Stimulated activated CD4-positive, alpha-beta T cell treated with anti-CD3 and anti-CD28 coated beads, Interleukin-1b, Interleukin-23, amount 100 ng/mL, for 1 hour (primary cell): ENCODE measurements at places on chromosomes 1 and 21.

DNA sequence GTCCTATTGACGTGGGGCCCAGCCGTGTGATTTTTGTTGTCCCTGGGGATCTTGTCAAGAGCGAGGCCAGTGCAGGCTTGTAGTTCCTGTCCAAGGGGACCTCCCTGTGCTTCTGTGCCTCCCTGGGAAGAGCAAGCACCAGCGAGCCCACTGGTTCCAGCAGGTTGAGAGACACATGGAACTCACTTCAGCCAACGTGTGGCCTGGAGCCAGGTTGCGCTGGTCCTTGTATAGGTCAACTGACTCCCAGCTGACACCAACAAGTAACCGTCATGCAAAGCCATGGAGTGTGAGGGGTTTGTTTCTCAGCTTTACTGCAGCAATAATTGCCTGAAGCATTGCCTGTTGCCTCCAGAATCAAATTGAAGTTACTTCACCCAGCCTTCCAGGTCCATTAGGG is 63.0 kb downstream of the DISP3 start:
- DNase-seq, result no peak

GRCh38 chr21:32309906-32310460 is 11.3 kb downstream of the MRAP start:
- no peak for DNase-seq

- DNase-seq, result no peak
Observed at GRCh38 chr1:116292929-116293725, 79.9 kb upstream of the ATP1A1 start.

DNA sequence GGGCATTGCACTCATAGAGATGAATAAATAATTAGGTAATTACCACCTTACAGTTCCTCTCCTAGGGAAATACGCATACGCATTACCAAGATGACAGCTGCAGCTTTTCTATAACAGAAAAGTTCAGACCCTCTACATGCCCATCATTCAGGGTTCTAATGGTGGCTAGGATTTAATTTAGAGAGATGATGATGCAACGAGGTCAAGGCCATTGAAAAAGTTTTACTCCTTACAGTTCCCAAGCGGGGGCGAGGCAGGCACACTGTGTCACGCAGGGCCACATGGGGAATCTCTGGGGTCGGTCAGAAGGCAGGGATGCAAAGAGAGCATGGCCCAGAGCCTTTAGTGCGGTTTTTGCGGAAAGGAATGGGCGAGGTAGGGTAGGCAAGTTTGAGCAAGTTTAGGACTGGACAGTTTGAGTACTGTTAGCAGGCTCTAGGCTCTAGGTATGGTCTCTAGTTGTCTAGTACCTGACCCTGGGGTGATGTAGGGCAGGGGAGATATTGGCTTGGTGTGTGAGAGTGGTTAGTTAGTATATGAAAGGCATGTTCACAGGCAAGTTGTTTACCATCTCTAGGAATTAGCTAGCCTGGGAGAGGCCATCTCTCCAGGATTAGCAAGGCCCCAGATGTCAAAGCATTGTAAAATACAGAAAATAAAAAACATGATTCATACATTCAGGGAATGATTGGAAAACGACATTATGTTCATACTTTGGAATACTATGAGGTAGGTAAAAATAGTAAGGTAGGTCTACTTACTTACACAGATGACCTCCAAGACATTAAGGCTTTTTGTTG is 29.6 kb upstream of the ID3 start:
- DNase-seq, result no peak

- DNase-seq, result no peak
Observed at GRCh38 chr1:118136187-118136941, 48.7 kb downstream of the SPAG17 start.

GRCh38 chr1:31523769-31524168 is 52.5 kb upstream of the TINAGL1 start:
- no peak for DNase-seq

- DNase-seq, result no peak
Observed at GRCh38 chr1:245592189-245592460, 437.3 kb downstream of the KIF26B start.

- DNase-seq, result no peak
Observed at GRCh38 chr1:17437580-17438317, 1.7 kb downstream of the RCC2 start.

DNA sequence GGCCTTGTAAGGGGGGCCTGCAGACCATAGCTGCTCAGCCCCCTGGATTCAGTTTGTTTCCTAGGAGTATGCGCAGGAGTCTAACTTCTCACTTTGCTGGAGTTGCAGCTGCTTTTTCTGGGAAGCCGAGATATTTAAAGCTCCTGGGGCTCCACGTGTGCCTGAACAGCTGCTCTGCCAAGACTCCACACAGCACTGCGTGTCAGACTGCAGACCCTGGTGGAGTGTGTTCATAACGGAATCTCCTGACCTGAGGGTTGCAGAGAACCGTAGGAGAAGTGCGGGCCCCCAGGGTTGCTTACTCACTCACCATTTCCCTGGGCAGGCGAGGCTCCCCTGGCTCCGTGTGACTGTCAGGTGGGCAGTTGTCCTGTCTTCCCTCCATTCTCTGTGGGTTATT is 474.3 kb upstream of the TMPRSS15 start:
- DNase-seq, result no peak

- no peak for DNase-seq
Observed at GRCh38 chr1:176517484-176517883, 54.5 kb downstream of the PAPPA2 start.

DNA sequence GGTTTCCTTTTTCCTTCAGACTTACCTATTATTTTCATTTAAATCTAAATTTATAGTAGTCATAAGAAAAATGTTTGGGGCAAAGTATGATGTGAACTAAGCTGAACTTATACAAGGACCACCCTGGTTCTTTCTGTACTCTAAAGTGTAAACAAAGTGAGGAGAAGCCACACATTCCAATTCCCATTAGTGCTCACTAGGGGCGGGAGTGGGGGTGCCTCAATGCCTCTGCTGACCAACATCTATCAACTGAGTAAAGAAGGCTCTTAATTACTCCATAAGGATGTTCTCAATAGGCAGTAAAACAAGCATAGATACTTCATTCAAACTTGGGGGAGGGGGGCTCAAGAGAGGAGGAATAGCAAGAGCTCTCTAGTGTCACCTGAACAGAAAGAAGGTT is 151.7 kb downstream of the CDC42BPA start:
- DNase-seq, result no peak

DNA sequence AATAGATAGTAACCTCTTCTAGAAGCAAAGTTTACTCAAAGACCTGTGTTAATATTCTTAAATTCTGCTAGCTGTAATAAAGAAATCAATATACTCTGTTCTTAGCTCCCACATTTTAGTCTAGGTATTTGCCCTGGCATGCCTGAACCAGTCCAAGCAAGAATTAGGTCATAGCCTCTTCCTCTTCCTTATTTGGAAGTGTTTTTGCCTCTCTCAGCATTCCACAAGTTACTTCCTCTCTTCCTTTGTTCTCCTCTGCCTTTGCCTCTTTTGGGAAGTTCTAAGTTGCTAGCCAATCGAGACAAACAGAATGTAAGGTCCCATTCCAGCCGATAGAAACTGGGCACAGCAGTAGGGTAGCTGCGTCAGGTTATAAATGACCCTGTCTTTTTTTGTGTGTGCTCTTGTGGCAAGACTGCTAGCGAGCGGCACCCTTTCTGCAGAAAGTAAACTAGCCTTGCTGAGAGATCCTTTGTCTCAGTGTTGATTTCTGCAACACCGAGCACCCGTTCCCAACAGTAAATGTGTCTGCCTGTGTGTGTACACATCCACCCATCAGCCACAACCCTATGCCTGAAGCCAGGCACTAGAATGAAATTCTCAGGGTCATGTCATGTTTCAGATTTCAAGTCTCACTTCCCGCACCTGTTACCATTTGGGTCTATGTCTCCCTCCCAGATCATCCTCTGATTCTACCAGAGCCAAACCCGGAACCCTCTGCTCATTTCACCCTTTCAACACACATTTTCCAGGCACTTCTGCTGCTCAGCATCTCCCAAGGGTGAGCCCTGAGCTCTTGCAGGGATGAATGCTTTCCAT is 37.5 kb downstream of the LRRC3 start:
- DNase-seq, result no peak

DNA sequence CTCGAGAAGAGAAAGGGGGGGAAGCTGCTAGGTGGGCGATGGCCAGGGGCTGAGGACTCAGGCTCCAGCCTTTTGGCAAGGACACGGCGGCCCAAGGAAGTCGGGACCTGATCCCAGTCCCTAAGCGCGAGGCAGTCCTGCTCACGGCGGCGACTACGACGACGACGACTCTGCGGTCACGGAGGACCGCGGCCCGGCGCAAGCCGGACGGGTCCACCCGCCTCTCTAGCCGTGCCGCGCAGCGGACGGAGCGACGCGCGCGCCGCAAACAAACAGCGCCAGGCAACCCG is 401 bp downstream of the WNT9A start:
- DNase-seq, result no peak

GRCh38 chr1:65995336-65995735 is 202.6 kb downstream of the PDE4B start:
- DNase-seq, result no peak

- DNase-seq, result no peak
Observed at GRCh38 chr1:169550294-169550693, 36.0 kb downstream of the F5 start.

GRCh38 chr1:165537356-165538109 is 6.3 kb upstream of the LRRC52 start:
- no peak for DNase-seq

GRCh38 chr1:156608981-156609380 is 7.7 kb upstream of the GPATCH4 start:
- DNase-seq, result no peak

- DNase-seq, result no peak
Observed at GRCh38 chr21:35993875-35994490, 66.3 kb downstream of the SETD4 start.

DNA sequence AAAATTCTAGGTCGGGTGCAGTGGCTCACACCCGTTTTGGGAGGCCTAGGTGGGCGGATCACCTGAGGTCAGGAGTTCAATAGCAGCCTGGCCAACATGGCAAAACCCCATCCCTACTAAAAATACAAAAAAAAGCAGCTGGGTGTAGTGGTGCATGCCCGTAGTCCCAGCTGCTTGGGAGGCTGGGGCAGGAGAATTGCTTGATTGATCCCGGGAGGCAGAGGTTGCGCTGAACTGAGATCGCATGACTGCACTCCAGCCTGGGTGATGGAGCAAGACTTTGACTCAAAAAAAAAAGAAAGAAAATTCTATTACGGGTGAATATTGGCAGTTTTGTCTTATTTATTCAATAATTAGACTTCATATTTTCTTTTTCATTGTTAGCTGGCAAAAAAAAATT is 62.1 kb downstream of the SNX7 start:
- no peak for DNase-seq

DNA sequence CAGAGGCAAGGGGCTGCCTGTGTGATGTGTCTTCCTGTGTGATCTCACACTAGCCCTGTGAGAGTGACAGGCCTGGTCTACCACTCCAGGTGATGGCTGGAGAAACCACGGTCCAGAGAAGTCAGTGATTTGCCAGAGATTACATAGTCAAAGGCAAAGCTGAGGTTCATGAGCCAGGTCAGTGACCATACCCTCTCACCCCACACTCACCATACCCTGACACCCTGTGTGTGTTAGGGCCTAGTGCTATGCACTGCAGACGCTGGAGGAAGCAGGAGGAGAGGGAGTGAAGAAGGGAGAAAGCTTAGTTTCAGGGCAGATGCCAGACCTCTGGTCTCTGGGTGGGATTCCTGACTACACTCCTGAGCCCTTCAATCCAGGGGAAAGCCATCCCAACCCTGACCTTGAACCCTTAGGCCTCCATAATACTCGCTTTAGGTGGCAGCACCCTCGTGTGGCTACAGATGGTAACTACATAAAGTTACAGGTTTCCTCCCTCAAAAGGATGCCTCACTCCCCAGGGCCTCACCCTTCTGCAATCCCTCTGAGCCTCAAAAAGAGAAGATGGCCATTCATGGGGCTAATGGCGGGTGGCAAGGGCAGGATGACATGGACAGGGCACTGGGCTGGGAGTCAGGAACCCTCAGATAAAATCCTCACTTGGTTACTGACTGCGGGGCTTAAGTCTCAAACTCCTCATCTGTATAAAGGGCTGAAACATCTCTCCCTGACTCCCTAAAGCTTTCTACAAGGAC is 20.8 kb upstream of the SDC3 start:
- DNase-seq, result no peak

GRCh38 chr1:29444081-29444715 is 207.9 kb downstream of the PTPRU start:
- DNase-seq, result no peak

DNA sequence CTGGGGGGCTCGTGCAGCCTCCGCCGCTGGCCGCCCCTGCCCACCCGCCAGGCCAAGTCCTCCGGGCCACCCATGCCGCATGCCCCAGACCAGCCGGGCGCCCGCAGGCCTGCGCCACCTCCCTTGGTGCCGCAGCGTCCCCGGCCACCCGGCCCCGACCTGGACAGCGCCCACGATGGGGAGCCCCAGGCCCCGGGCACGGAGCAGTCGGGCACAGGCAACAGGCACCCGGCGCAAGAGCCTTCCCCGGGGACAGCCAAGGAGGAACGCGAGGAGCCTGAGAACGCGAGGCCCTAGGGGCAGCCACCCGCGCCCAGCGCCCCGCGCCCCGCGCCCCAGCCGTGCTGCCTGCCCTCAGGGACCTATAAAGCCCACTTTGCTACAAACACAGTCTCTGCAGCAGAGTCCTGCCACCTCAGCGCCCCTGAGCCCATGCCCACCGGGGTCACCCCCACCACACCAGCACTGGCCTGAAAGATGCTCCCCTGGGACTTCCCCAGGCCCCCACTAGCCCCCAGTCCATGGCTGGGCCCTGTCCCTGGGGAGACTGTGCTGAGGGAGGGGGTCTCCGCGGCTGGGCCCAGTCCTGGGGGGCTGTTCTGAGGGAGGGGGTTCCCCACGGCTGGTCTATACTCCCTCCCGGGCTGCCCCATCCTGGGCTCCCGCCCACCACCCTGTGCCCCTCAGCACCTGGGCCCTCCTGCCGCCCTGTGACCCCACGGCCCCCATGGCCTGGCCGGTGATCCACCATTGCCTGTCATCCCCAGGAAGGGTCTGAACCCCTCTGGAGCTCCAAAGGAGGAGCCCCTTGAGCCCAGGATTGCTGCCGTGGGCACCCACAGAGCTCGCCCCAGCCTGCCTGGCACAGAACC is 8.6 kb downstream of the TNFRSF18 start:
- DNase-seq, result no peak

DNA sequence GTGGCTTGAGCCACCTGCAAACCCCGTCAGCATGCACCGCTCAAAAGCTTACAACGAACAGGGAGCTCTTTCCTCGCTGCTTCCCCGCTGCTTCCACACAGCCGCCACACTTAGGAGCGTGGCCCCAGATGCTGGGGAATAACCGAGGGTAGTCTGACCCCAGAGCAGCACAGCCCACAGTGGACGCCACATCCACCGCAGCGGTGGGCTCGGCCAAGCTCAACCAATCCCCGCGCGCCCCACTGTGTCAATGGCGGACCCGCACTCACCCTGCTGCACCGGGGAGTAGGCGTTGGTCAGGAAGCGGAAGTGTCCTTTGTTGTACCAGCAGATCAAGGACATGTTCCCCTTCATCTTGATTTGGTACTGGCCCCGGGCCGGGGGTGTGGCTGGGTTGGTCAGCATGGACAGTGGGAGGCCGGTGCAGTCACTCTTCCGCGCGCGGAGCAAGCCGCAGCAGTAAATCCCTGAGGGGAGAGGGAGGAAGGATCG is 93.5 kb downstream of the PGBD5 start:
- no peak for DNase-seq

- DNase-seq, result peak; percentile 27
Observed at GRCh38 chr1:202192770-202193613, 607 bp upstream of the LGR6 start.
